ENCODE measurements at places on chromosomes 7 and 10. TPM values are rescaled to one million over a fixed set of nuclear protein-coding genes. Genes with fewer than 3 reads are reported as not detected.

The CYP2C19 gene
- polyA plus RNA-seq = 0.02 TPM

The SGMS1 gene
- 14.7 TPM for polyA plus RNA-seq

The IFIT1 gene
- 43.4 TPM for polyA plus RNA-seq

The PLA2G12B gene
- polyA plus RNA-seq = 0.09 TPM

The CCDC6 gene
- 19.9 TPM for polyA plus RNA-seq

The TRIL gene
- 0.32 TPM for polyA plus RNA-seq

The IFIT1B gene
- 0.07 TPM for polyA plus RNA-seq

The IQUB gene
- 0.32 TPM for polyA plus RNA-seq

The MOGAT3 gene
- 0.11 TPM for polyA plus RNA-seq

The CEP55 gene
- polyA plus RNA-seq = 6.4 TPM

The BTAF1 gene
- polyA plus RNA-seq = 15.0 TPM

The LCOR gene
- polyA plus RNA-seq = 4.5 TPM

The GIMAP2 gene
- polyA plus RNA-seq = 32.5 TPM

The CLIP2 gene
- polyA plus RNA-seq = 5.2 TPM

The HTRA1 gene
- polyA plus RNA-seq = 82.8 TPM

The FKBP6 gene
- 0.50 TPM for polyA plus RNA-seq

The LRIT1 gene
- polyA plus RNA-seq = not detected

The FGL2 gene
- 23.2 TPM for polyA plus RNA-seq

The HIP1 gene
- polyA plus RNA-seq = 3.5 TPM

The GPC2 gene
- 8.5 TPM for polyA plus RNA-seq

The ADCY1 gene
- polyA plus RNA-seq = 0.27 TPM

The DGKB gene
- polyA plus RNA-seq = 0.09 TPM

The FAM25C gene
- not detected for polyA plus RNA-seq

The ARHGEF5 gene
- polyA plus RNA-seq = 5.6 TPM

The CALML5 gene
- polyA plus RNA-seq = 368 TPM

The PILRA gene
- polyA plus RNA-seq = 12.2 TPM

The NUDT13 gene
- polyA plus RNA-seq = 3.2 TPM

The TAS2R16 gene
- polyA plus RNA-seq = not detected

The CYP3A4 gene
- polyA plus RNA-seq = 11.1 TPM

The ITGA8 gene
- 2.8 TPM for polyA plus RNA-seq

The ACHE gene
- polyA plus RNA-seq = 7.9 TPM

The NANOS1 gene
- polyA plus RNA-seq = 3.2 TPM

The TMEM225B gene
- polyA plus RNA-seq = 2.8 TPM

The NPSR1 gene
- polyA plus RNA-seq = 0.23 TPM

Data from thymus (tissue), 14 donors.